Cardiac muscle cell (in vitro differentiated cells and primary cell): ENCODE measurements at places on chromosomes 7 and 10.

DNA sequence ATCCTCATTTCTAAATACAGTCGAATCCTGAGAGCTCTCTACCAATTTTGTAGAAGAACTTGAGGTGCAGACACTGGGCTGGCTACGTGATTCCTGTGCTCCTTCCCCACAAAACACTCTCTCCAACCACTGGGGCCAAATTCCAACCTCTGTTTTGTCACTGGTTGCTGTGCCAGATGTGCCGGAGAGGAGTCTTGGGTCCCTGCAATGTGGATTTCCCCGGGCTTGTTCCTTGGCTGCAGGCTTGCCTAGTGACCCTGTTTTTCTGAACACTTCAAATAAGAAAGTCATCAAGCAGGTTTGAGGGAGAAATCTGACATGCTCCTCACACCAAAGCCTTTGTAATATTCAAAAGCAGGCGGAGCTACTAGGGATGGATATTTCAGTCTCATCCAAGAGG is 44.4 kb upstream of the AGBL3 start:
- H3K36me3 ChIP-seq: peaks cover 12% of the 10 kb centered on the region
- H3K4me1 ChIP-seq: peaks cover 17% of the 10 kb centered on the region
- H3K27ac ChIP-seq: no peak overlapping the region
- H3K27me3 ChIP-seq: no peaks in the 10 kb centered on the region

DNA sequence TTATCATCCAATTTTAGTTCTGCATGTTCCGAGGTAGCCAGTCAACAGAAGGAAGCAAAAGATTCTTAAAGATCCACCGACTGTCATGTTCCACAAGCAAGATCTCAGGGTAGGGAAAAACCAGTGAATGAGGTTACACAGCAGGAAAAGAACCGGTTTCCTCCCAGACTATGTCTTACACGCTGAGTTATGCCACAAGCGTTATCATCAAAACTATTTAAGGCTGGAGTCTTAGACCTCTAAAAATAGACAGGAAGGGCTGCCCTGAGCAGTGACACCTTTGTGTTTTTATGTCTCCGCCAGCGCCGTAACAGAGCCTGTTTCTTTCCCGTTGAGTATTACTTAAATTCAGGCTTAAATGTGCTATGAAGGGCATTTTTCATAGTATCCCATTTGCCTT is 48.3 kb downstream of the PROSER2 start:
- H3K36me3 ChIP-seq: no peaks in the 10 kb centered on the region
- DNase-seq: peak; percentile 76
- peak overlapping the region; percentile 7 for H3K4me3 ChIP-seq
- no peaks in the 10 kb centered on the region for H3K27me3 ChIP-seq

DNA sequence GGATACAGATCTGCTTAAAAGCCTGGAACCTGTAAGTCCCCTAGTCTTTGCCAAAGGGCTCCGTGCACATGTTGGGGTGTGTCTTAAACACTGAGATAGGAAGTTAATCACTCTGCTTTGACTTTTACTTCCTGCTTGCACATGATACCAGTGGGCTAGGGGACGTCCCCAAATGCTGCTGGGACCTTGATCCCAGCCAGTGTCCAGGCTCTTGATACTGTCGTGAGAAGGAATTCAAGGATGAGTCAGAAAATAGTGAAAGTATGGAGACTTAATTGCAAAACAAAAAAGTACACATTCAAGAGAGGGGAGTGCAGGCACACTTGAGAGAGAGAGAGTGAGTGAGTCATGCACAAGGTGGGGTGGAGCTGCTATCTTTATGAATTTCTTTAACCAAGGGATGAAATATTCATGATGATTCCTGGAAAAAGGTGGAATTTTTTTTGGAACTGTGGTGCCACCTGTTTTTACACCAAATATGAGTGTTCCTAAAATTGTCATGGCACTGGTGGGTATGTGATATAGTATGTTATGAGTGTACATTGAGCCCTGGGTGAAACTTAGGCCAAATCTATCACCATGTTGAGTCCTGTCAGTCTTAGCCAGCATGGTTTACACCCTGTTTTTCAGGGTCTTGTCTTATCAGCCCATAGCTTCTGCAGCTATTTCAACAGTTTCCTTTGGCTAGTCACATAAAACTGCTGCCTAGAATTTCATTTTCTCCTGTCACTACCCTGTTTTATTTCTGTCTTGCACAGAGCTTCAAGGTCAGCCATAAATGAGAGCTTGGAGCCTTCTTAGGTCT is 88.3 kb upstream of the CYP26C1 start:
- H3K27ac ChIP-seq: no peak overlapping the region
- H3K4me3 ChIP-seq: no peak overlapping the region
- H3K36me3 ChIP-seq: no peaks in the 10 kb centered on the region
- H3K27me3 ChIP-seq: no peaks in the 10 kb centered on the region
- peaks cover 7% of the 10 kb centered on the region for H3K4me1 ChIP-seq
- peak; percentile 77 for DNase-seq

GRCh38 chr7:50208378-50208982 is 96.0 kb upstream of the IKZF1 start:
- H3K36me3 ChIP-seq: no peaks in the 10 kb centered on the region
- no peaks in the 10 kb centered on the region for H3K4me1 ChIP-seq
- H3K4me3 ChIP-seq: no peak overlapping the region
- H3K27me3 ChIP-seq: no peaks in the 10 kb centered on the region
- H3K27ac ChIP-seq: no peak overlapping the region
- DNase-seq: no peak

GRCh38 chr7:79434867-79435266 is 18.6 kb downstream of the MAGI2 start:
- no peak overlapping the region for H3K27ac ChIP-seq
- no peaks in the 10 kb centered on the region for H3K4me1 ChIP-seq
- no peaks in the 10 kb centered on the region for H3K27me3 ChIP-seq
- no peaks in the 10 kb centered on the region for H3K36me3 ChIP-seq

GRCh38 chr7:130276796-130277762 is 10.4 kb downstream of the CPA2 start:
- DNase-seq: peak; percentile 70
- no peak overlapping the region for H3K4me3 ChIP-seq
- peaks cover 32% of the 10 kb centered on the region for H3K4me1 ChIP-seq
- no peaks in the 10 kb centered on the region for H3K36me3 ChIP-seq

DNA sequence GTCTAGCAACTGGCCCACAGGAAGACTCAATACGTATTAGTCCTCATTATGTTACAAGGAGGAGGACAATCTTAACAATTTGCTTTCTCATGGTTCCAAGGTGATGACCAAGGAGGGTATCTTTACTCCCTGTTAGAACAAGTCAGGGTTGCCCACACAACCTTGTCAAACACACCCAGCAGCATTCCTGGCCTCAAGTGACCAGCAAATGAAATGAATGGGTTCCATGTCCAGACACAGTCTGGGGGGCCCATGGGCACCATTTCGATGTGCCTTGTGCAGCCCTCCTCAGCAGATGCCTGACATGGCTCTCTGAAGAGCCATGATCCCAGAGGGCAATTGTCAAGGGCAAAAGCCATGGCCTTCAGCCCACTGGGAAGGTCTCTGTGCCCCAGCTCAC is 40.8 kb downstream of the ANXA8 start:
- H3K4me1 ChIP-seq: no peaks in the 10 kb centered on the region
- no peaks in the 10 kb centered on the region for H3K36me3 ChIP-seq

DNA sequence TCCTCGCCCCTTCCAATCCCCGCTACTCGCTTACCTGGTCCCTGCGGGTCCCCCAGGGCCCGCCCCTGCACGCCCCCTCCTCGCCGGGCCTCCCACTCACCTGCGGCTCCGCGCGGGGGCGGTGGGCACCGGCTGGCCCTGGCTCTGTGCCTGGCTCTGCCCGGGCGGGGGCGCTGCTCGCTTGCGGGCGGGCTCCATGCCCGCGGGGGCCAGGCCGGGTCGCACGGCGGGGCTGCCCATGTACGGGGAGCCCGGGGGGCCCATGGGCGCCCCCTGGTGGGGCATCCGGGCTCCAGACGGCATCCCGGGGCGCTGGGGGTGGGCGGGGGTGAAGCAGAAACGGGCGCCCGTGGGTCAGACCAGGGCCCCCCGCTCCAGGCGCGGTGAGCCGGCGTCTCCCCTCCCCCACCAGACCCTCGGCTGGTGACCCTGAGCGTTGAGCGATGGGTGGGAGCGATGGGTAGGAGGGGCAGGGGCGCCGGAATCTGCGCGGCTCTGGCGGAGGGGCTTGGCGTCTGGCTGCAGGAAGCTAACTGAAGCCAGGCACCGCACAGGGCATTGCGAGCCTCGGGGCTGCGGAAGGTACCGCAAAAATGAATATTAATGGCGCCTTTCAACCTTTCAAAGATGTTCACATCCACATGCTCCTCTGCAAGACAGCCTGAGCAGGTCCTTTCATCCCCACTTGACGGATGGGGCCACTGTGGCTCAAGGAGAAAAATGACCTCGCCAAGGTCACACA is 3.0 kb downstream of the SMARCD3 start:
- peak overlapping the region; percentile 31 for H3K4me3 ChIP-seq
- peaks cover 38% of the 10 kb centered on the region for H3K4me1 ChIP-seq
- DNase-seq: peak; percentile 81
- H3K36me3 ChIP-seq: peaks cover 28% of the 10 kb centered on the region
- peak overlapping the region; percentile 99 for H3K27ac ChIP-seq

- H3K36me3 ChIP-seq: no peaks in the 10 kb centered on the region
- no peaks in the 10 kb centered on the region for H3K27me3 ChIP-seq
- no peaks in the 10 kb centered on the region for H3K4me1 ChIP-seq
- H3K4me3 ChIP-seq: no peak overlapping the region
Measured at GRCh38 chr10:119613741-119614140, 17.0 kb upstream of the TIAL1 start.

DNA sequence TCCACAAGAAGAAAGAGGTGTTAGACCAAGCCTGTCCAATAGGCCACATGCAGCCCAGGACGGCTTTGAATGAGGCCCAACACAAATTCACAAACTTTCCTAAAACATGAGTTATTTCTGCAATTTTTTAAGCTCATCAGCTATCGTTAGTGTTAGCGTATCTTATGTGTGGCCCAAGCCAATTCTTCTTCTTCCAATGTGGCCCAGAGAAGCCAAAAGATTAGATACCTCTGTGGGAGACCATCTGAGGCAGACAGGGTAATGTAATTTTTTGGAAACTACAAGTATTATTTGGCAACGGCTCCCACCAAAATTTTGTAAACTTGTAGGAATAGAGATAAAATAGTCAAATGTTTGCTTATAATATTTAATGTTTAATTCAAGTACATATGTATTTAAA is 153.8 kb downstream of the SRPK2 start:
- H3K4me1 ChIP-seq: peaks cover 10% of the 10 kb centered on the region
- no peak overlapping the region for H3K4me3 ChIP-seq
- H3K36me3 ChIP-seq: no peaks in the 10 kb centered on the region
- no peak for DNase-seq
- no peaks in the 10 kb centered on the region for H3K27me3 ChIP-seq
- no peak overlapping the region for H3K27ac ChIP-seq

- H3K36me3 ChIP-seq: no peaks in the 10 kb centered on the region
- H3K4me1 ChIP-seq: no peaks in the 10 kb centered on the region
- no peaks in the 10 kb centered on the region for H3K27me3 ChIP-seq
Measured at GRCh38 chr10:5490032-5490431, 9.3 kb downstream of the CALML5 start.

- H3K27me3 ChIP-seq: no peaks in the 10 kb centered on the region
- no peaks in the 10 kb centered on the region for H3K36me3 ChIP-seq
- no peak overlapping the region for H3K4me3 ChIP-seq
- no peak overlapping the region for H3K27ac ChIP-seq
- DNase-seq: peak; percentile 4
Measured at GRCh38 chr10:45660876-45661411, 11.6 kb downstream of the ZFAND4 start.

- no peaks in the 10 kb centered on the region for H3K36me3 ChIP-seq
- DNase-seq: no peak
- peaks cover 26% of the 10 kb centered on the region for H3K4me1 ChIP-seq
- H3K27ac ChIP-seq: no peak overlapping the region
- no peak overlapping the region for H3K4me3 ChIP-seq
Measured at GRCh38 chr7:21754963-21755362, 190.7 kb downstream of the CDCA7L start.

- H3K27ac ChIP-seq: no peak overlapping the region
- no peak overlapping the region for H3K4me3 ChIP-seq
- H3K4me1 ChIP-seq: no peaks in the 10 kb centered on the region
- H3K36me3 ChIP-seq: no peaks in the 10 kb centered on the region
Measured at GRCh38 chr7:3312583-3312982, 11.5 kb downstream of the SDK1 start.

DNA sequence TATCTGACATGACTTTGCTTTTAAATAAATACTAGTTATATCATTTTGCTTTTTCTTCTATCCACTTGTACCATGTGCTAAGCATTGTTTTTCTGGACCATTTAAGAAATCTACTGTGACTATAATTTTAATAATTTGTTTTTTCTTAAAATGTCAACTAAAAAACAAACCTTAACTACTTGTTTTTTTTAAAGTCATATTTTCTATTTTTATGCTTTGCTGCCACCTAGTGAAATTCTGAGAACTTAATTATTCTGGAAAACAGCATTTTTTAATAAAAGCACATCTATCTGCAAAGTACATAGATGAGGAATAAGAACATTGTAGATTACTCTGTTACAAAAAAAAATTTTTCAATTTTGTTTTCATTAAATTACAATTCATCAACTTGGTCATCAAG is 47.4 kb downstream of the ORC5 start:
- H3K4me1 ChIP-seq: peaks cover 3% of the 10 kb centered on the region
- H3K36me3 ChIP-seq: peaks cover 7% of the 10 kb centered on the region
- no peak overlapping the region for H3K27ac ChIP-seq
- no peaks in the 10 kb centered on the region for H3K27me3 ChIP-seq

- H3K27ac ChIP-seq: no peak overlapping the region
- H3K36me3 ChIP-seq: no peaks in the 10 kb centered on the region
- no peak overlapping the region for H3K4me3 ChIP-seq
- no peaks in the 10 kb centered on the region for H3K4me1 ChIP-seq
- DNase-seq: no peak
Measured at GRCh38 chr7:22611758-22612079, 111.7 kb upstream of the STEAP1B start.

GRCh38 chr7:138834583-138834982 is 36.6 kb upstream of the ATP6V0A4 start:
- no peaks in the 10 kb centered on the region for H3K27me3 ChIP-seq
- DNase-seq: no peak
- peaks cover 9% of the 10 kb centered on the region for H3K36me3 ChIP-seq
- no peak overlapping the region for H3K27ac ChIP-seq
- H3K4me3 ChIP-seq: no peak overlapping the region

DNA sequence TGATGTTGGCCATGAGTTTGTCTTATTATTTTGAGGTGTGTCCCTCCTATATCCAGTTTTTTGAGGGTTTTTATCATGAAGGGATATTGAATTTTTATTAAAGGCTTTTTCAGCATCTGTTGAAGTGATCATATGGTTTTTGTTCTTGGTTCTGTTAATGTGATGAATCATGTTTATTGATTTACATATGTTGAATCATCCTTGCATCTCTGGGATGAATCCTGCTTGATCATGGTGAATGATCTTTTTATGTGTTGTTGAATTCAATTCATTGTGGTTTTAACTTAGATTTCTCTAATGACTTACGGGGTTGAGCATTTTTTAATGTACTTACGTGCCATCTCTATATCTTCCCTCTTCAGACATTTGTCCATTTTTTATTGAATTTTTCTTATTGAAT is 22.9 kb downstream of the DLD start:
- no peak for DNase-seq
- H3K27ac ChIP-seq: no peak overlapping the region
- H3K27me3 ChIP-seq: no peaks in the 10 kb centered on the region
- no peaks in the 10 kb centered on the region for H3K4me1 ChIP-seq

GRCh38 chr10:113644185-113645120 is 19.4 kb downstream of the NRAP start:
- no peak overlapping the region for H3K27ac ChIP-seq
- no peaks in the 10 kb centered on the region for H3K27me3 ChIP-seq
- H3K4me3 ChIP-seq: no peak overlapping the region
